AML-193 (cell line): ENCODE measurements at places on chromosomes 1 and 21.

DNA sequence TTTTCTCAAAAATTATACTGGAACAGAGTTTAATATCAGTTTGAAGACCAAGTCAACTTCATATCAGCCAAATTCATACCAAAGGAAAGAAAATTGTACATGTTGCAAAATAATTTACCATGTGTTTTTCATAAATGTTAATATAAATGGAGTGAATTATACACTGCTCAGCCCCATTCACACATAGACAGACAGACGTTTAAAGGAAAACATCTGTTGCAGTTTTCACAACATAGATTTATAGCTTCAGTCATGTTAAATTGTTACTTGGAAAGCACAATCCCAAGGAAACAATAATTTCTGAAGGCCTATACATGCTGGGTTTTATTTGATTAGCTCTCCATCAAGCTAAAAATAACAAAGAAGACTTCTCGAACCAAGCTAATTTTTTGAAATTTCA is 27.8 kb upstream of the HYI start:
- DNase-seq: no peak

DNA sequence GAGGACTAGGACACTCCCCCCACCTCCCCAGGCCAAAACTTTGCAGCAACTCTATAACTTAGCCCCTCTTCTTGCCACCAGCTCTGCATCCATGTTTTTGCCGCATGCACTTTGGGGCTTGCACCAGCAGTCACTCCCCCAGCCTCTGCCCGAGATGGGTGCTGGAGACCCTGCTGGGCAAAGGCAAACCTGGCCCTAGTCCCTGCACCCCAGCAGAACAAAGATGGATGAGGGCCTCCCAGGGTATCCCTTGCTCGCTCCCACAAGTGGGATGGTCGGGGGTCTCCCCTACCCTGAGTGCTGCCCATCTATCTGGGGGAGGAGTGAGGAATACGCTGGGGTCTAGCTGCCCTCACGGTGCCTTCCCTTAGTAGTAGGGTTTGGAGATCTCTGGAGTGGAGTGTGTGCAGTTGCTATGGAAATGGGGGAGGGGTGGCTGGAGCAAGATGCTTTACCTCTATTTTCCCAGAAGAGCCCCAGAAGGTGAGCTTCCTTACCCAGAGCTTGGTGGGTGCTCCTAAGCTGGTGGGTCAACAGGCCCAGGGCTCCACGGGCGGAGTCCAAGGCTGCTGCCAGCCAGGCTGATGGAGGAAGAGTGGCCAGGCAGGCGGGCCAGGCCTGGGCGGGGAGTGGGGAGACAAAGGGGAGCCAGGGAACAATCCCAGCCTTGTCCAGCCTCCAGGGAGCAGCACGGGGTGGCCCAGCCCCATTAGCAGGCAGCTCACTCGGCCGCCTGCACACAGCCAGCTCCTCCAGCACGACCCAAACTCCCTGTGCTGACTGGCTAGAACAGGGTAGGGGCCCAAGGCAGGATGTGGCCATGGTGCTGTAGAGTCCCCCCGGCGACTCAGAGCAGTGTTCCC is at the start of gene PAQR6:
TSS of gene PAQR6 (minus strand) at position 597 of the 863 bp plus-strand sequence. CDS start 1,325 bp downstream, outside the sequence.
- no peak for DNase-seq

GRCh38 chr1:232600424-232601258 is 29.3 kb downstream of the SIPA1L2 start:
- DNase-seq: peak; percentile 61

DNA sequence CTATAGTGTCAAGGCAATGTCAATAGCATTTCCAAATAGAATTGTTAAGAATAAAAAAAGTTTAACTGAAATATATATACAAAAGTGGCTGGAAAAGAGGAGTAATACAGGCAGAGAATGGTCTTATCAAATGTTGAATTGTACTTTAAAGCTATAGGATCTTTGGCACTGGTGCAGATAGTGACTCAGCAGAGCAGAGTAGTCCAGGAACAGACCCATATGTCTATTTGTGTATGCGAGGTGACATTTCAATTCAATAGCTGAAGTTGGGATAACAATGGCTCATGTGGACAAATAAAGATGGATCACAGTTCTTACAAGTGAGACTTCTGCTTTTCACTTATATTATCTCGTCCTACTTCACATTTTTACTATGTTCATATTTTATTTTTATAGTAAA is 543.0 kb upstream of the B3GALT2 start:
- DNase-seq: no peak

GRCh38 chr1:204463125-204464060 is 31.2 kb downstream of the PIK3C2B start:
- DNase-seq: no peak

- no peak for DNase-seq
Measured at GRCh38 chr1:103337779-103338178, 187.7 kb upstream of the RNPC3 start.

GRCh38 chr1:42931911-42932422 is 26.7 kb downstream of the SLC2A1 start:
- DNase-seq: peak; percentile 74

DNA sequence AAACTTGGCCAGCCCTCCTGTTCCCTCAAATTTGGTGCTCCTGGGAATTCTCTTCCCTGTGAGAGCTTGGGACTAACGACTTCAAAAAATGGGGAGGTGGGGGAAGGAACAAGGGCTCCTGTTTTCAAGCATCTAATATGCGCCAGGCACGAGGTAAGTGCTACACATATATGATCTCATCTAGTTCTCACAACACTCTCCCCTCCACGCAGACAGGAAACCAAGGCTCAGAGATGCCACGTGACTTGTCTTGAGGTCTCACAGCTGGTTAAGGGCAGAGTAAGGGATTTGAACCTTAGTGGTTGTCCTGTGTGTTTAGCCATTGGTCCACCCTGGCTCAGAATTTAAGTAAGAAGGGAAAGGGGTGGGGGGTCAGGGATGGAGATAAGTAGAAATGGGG is 125.9 kb downstream of the DMRTB1 start:
- no peak for DNase-seq

- DNase-seq: no peak
Measured at GRCh38 chr1:116365353-116365780, 7.7 kb upstream of the ATP1A1 start.

DNA sequence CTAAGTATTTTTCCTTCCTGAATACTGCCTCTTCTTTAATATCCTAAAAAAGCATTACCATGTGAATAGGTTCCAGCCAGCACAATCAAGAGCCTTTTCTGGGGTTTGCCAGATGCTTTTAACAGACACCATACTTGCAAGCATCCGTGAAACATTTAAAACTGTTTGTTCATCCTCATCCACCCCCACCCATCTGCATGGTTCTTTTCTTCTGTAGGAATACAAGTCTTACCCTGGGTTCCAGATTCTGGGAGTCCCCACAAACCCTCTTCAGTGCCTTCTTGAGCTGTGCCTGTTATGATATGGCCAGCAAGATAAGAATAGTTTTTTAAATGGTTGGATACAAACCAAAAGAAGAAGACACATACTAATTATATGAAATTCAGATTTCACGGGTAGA is 354.9 kb upstream of the PLXNA2 start:
- DNase-seq: no peak

DNA sequence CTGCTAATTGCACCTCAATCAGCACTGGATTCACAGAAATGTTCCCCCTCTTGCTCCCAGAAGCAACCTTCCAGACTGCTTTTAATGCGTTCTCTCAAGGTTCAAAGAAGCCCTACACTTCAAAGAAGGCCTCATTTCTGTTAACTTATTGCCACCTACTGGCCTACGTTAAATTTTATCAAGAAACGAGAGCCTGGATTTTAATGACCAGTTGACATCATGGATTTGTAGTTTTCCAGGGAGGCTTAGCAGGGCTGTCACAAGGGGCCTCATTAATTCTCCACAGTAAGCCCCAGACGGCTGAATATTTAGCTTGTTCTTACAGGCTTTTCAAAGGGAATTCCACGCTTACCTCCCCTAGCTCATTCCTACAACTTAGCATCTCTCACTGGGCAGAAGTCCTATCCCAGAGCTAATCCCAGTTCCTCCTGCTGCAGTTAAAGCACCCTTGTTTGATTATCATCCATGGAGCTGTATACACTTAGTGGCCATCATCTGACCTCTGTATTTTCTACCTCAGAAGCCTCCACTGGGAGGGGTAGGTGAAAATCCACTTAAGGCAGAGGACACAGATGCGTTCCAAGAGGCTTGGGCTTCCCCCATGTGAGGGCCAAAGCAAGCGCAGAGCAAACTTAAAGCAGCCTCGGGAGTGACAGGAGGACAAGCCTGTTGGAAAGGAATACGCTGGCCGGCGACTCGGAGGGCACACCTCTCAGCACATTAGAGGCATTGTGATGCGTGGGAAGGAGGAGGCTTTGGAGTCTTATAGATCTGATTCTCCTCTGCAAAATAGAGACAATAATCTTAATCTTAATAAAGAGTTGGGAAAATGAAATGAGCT is 32.2 kb upstream of the CYP4X1 start:
- DNase-seq: peak; percentile 3

DNA sequence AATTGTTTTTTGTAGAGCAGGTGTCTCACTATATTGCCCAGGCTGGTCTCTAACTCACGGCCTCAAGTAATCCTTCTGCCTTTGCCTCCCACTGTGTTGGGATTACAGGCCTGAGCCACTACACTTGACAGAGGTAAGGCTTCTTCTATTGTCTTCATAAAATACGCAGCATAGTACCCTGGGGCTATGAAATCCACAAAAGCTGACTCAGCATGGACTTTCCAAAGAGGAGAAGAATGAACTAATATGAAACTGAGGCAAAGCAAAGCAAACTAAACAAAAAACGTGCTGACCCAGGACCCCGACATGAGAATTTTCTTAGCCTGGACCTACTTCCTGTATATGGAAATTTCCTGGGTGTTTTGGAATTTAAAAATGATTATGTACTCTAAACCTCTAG is 18.5 kb upstream of the ATP13A2 start:
- no peak for DNase-seq

- DNase-seq: no peak
Measured at GRCh38 chr1:48645883-48646282, 130.8 kb downstream of the BEND5 start.

DNA sequence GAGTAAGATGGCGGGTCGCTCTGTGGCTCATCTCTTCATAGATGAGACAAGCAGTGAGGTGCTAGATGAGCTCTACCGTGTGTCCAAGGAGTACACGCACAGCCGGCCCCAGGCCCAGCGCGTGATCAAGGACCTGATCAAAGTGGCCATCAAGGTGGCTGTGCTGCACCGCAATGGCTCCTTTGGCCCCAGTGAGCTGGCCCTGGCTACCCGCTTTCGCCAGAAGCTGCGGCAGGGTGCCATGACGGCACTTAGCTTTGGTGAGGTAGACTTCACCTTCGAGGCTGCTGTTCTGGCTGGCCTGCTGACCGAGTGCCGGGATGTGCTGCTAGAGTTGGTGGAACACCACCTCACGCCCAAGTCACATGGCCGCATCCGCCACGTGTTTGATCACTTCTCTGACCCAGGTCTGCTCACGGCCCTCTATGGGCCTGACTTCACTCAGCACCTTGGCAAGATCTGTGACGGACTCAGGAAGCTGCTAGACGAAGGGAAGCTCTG is 2.4 kb downstream of the TNFAIP8L2 start:
- no peak for DNase-seq

DNA sequence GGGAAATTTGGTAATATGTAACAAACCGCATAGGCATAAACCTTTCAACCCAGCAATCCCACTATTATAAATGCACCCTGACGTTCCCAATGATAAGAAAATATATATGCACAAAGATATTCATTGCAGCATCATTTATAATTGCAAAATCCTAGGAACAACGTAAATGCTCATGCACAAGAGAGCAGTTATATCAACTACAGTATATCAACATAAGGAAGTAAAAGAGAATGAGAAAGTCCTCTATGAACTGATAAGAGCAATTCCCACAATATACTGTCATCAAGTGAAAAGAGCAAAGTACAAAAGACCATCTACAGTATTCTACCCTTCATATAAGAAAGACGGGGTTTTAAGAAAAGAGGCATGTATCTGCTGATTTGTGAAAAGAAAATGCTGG is 229.9 kb downstream of the SLC45A1 start:
- no peak for DNase-seq

DNA sequence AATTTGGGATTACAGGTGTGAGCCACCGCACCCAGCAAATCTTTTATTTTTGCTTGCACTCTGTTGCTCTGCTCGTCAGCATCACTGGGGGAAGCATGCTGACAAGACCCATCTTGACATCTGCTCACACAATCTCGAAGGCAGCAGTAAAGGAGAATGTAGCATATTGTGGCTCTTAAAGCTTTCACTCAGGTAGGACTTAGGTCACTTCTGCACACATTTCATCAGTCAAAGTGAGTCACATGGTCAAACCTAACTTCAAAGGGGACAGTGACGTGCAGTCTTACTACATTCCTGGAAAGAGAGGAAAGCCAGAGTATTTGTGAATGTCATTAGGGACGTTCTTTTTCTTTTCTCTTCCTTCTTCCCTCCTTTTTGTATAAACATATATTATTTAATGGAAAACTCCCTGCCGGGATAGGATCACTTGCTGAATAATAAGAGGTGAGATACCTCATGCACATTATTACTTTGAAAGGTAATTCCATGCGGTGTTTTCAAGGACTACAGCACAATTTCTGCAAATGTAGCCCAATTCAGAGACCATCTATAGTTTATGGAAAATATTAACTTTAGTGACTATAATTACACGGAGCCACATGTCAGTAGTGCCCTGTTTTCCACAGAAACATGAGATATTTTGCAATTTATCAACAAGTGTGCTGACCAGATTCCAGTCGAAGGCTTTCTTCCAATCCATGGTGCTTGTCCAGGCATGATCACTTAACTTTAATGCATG is 19.3 kb upstream of the ACBD6 start:
- no peak for DNase-seq

GRCh38 chr1:147853391-147853790 is 49.2 kb upstream of the GJA8 start:
- DNase-seq: no peak

- DNase-seq: peak; percentile 29
Measured at GRCh38 chr1:45018599-45019230, 6.7 kb downstream of the UROD start.

GRCh38 chr1:177305040-177306018 is 134.6 kb downstream of the BRINP2 start:
- no peak for DNase-seq

- no peak for DNase-seq
Measured at GRCh38 chr1:25569597-25570396, 26.4 kb downstream of the LDLRAP1 start.

GRCh38 chr21:44487831-44488230 is 32.5 kb downstream of the LRRC3 start:
- DNase-seq: peak; percentile 22

DNA sequence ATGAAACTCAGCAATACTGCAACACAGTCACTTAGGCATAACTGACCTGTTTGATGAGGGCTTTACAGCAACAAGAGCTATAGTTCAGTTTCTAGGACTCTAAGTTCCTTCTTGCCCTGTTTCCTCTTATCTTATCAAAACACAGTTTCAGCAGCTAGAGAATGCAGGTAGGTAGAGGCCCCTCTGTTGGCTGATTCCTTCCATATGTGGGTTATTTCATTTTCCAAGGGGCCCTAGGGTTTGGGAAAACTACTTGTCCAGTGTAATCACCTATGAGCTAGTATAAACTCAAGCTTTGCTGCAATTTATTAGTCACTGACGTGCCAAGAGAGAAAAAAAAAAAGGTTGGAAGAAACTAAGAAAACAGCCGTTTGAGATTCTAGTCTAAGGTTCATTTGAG is 607.7 kb upstream of the USP24 start:
- DNase-seq: no peak
